ENCODE measurements at places on chromosomes 3 and 15. TPM values are rescaled to one million over a fixed set of nuclear protein-coding genes. Genes with fewer than 3 reads are reported as not detected.
A peak's percentile ranks its signal among the peaks of the same experiment; 100 is the strongest.

The BFSP2 gene
- total RNA-seq = 2.3 TPM

The ISL2 gene
- total RNA-seq = not detected

The GAP43 gene
- total RNA-seq = not detected

The SAMMSON gene
- total RNA-seq = not detected

The APOD gene
- total RNA-seq = 177 TPM

The GORASP1 gene
- total RNA-seq = 51.3 TPM

The CD200R1 gene
- total RNA-seq = 1.3 TPM

The DUOXA2 gene
- total RNA-seq = not detected

The DUT gene
- total RNA-seq = 49.3 TPM

- no peak for DNase-seq
Observed at GRCh38 chr3:129254536-129255230, 5.3 kb downstream of the COPG1 start.

GRCh38 chr15:94412979-94413746 is 181.8 kb downstream of the MCTP2 start:
- DNase-seq = no peak

- DNase-seq = no peak
Observed at GRCh38 chr15:45573961-45574629, 13.1 kb upstream of the BLOC1S6 start.

GRCh38 chr3:36512555-36512954 is 132.3 kb downstream of the STAC start:
- no peak for DNase-seq

GRCh38 chr15:74034206-74034755 is 39.8 kb downstream of the PML start:
- DNase-seq = peak; percentile 40

- DNase-seq = no peak
Observed at GRCh38 chr15:73081321-73081958, 29.2 kb downstream of the NEO1 start.

GRCh38 chr3:133937756-133938601 is 42.3 kb upstream of the RAB6B start:
- peak; percentile 75 for DNase-seq

DNA sequence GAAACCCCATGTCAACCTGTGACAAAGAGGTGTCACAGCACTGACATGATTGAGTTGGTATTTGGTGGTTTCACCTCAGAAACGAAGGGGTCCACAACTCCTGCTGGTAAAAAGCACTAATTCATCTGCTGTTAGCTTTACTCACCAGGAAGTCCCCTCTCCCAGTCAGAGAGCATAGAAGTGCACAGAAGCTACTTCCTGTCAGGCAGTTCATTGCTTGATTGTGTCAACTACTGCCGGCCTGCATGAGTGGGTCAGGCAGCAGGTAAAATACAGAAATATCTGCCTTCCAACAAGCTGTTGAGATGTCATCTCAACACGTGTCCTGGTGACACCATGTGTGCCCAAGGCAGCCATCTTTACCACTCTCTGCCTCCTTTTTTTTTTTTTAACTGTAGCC is 596.6 kb upstream of the NR2F2 start:
- DNase-seq = no peak

- DNase-seq = no peak
Observed at GRCh38 chr3:36876181-36876936, 68.5 kb downstream of the TRANK1 start.

- DNase-seq = no peak
Observed at GRCh38 chr3:149424918-149425317, 47.5 kb upstream of the TM4SF1 start.

- DNase-seq = no peak
Observed at GRCh38 chr3:170751899-170752293, 118.1 kb downstream of the RPL22L1 start.

- DNase-seq = no peak
Observed at GRCh38 chr3:183148056-183148455, 14.5 kb downstream of the LAMP3 start.

DNA sequence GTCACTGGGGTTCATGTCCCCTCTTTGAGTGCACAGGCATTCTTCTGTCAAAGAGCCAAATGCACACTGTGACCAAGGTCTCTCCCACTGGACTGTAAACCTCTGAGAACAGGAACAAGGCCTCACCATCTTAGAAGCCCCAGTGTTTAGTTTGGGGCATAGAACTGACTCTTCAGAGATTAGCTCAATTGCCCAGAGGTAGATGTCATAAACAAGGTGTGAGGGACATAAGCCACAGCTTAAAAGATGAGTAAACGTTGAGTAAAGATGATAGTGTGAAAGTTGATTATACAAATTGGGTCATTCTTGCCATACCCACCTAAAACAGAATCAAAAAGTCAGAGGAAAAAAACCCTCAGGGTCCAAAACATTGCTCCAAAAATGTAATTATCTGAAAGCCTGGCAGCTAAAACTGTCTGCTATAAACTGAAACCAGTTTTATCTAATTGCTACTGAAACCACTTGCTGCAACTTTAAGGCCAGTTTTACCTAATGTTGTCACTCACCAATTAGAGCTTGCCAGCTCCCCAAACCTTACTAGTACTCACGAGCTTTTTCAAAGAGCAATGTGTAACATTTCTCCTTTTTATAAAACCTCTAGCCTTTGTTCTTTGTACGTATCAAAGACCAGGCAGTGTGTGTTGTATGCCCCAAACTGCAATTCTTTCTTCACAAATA is 415.2 kb downstream of the RAP2B start:
- DNase-seq = no peak

DNA sequence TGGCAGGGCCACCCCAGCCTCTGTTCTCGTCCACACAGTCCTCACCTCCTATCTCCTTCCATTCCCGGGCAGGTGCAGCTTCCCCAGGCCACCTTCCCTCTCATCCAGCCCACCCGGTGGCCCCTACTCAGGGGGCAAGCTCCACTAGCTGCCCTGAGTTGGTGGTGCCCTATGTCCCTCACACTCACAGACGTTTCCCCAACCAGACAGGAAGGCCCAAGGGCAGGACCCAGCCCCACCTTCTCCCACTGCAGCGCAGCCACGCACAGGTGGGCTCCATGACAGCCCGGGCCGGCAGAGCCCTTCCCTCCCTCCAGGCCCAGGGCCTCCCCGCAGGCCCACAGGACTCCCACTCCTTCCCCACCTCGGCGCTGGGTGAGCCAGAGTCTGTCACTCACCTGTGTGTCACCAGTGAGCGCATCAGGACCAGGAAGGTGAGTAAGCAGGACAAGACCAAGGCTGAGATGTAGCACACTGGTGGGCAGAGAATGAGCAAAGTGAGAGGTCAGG is 11.1 kb downstream of the ISLR start:
- no peak for DNase-seq

DNA sequence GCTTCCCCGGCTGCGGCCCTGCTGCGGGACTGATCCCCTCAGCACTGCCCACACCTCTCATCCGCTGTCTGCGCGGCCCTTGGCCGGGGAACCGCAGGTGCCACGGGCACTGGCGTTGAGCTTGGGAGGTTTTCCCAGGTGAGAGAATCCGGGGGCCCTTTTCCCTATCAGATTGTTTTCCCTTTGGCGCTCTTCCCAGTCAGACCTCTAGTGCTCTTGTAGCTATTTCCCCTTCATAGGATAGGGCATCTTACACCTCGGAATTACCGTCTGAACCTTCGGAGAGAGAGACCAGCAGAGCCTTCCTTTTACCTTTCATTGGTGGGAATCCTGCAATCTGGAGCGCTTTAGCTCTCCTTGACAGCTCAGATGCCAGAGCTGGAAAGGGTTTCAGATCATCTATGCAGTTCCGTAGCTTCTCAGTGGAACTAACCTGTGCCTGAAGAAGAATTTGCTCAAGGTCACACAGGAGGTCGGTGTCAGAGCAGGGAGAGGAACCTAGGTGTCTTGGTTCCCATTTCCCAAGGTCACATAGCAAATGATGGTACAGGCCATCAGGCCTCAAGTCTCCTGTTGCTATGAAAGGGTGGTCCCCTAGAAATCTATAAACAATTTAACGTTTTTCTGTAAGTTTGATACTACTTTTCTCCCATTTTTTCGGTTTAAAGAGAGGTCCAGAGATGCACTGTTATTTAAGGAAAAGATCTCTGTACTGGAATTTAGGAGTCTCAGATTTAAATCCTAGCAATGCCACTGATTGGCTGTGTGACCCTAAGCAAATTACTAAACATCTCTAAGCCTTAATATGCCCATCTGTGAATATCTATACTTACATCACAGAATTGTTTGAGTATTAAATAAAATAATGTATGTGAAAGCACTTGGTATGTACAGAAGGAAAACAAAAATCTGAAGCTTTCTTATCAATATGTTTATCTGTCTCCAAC is 916 bp downstream of the IDH3A start:
- no peak for DNase-seq

DNA sequence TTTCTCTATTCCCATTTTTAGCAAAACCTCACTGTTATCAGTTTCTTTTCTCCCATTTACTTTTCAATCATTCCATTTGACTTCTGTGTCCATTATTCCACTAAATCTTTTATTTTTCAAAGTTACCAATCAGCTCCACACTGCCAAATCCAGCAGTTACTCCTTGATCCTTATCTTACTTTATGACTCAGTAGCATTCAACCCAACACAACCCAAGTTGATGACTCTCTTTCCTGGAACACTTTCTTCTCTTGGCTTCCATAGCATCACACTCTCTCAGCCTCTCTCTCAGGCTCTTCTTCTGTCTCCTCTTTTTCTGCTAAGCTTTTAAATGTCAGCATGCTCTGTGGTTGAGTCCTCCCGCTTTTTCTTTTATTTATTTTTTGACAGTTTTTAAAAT is 36.3 kb downstream of the RASGRP1 start:
- DNase-seq = no peak

DNA sequence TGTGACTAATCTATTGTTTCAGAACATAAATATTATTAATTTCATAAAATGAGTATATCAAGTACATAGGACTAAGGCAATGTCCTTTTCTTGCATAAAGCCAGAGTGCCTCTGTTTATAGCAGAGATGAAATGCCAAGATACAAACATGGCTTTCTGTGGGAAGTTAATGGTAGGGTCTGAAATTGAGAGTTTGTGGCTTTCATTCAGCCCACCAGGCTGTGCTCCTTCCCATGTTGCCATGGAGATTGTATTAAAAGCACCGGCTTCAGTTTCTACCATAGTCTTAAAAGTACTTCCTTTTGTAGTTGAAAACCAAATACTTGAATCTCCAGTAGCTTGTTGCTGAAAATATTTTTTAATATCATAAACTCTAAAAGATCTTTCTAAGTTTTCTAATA is 114.0 kb downstream of the LRRC28 start:
- DNase-seq = no peak

- no peak for DNase-seq
Observed at GRCh38 chr15:55260562-55261131, 29.0 kb downstream of the RAB27A start.

GRCh38 chr3:179768080-179768479 is 115.2 kb downstream of the USP13 start:
- no peak for DNase-seq

GRCh38 chr15:55267401-55268175 is 22.0 kb downstream of the RAB27A start:
- DNase-seq = no peak

GRCh38 chr3:55526332-55527030 is 39.4 kb upstream of the WNT5A start:
- DNase-seq = no peak

DNA sequence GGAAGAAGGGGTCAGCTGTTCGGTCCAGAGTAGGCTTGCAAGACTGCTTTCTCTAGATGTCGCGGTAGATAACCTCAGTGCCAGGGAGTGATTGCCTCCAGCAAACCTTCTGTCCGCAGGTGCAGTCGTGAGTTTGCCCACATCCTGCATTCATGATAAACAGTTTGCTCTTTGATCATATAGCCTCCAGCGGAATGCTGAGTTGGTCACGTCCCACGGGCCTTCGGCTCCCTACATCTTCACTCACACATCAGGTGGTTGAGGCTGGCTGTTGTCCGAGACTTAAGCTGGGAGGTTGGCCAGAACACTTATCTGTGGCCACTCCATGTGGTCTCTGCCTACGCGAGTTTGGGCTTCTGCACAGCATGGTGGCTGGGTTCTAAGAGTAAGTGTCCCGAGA is 62.1 kb upstream of the NR2C2 start:
- DNase-seq = no peak

DNA sequence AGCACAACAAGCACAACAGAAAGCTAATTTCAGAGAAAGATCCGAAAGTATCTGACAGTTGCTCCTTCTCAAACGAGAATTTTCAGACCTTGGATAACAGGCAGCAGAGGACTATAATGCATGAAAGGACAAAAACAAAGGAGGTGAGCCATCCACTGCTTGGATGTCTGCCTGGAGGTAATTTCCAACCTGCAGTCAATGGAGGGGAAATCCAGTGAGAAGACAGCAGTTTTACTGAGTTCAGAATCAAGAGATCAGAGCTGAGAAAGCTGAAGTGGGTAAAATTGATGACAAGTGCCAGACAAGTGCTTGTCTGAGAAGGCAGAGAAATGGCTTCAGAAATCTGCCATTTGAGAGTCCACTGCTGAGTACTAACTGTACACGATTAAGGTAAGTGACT is 22.1 kb downstream of the UBE3A start:
- no peak for DNase-seq

GRCh38 chr3:58874795-58875194 is 175.0 kb downstream of the CFAP20DC start:
- no peak for DNase-seq

DNA sequence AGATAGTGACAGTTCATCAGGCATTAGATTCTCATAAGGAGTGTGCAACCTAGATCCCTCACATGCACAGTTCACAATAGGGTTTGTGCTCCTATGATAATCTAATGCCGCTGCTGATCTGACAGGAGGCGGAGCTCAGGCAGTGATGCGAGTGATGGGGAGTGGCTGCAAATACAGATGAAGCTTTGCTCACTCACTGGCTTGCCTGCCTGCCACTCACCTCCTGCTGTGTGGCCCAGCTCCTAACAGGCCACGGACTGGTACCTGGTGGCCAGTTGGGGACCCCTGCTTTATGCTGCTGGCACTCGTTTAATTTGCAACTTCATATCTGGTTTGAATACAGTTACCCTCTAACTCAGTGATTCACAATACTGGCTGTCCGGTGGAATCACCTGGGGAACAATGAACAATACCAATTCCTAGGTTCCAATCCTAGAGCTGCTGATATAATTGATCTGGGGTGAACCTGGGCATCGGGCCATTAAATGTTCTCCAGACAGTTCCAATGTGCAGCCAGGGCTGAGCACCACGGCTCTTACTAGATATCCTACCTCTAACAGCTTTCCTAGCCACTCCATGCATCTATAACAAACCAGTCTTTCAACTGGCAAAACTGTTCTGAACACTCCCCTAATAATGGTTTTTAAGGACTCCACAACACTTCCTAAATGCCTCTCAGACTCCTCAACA is 131.4 kb downstream of the ATP1B3 start:
- DNase-seq = no peak

Measured in suprapubic skin (tissue), 4 donors.